Activated CD8-positive, alpha-beta memory T cell treated with anti-CD3 and anti-CD28 coated beads for 1 hour (primary cell): ENCODE measurements at places on chromosomes 5 and 9.

DNA sequence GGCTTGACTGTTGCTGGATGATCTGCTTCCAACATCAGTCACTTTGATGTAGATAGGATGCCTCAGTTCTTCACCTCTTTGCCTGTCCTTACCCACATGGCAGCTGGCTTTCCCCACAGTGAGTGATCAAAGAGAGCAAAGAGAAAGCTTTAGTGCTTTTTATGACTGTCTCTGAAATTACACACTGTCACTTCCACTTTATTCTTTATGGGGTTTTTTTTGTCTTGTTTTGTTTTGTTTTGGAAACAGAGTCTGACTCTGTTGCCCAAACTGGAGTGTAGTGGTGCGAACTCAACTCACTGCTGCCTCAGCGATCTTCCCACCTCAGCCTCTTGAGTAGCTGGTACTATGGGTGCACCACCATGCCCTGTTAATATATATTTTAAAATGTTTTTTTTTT is 32.4 kb upstream of the C5orf24 start:
- no peak for DNase-seq

GRCh38 chr5:198516-199196 is 7.4 kb downstream of the LRRC14B start:
- no peak for DNase-seq

GRCh38 chr9:89410641-89411350 is 87.1 kb downstream of the SEMA4D start:
- DNase-seq: no peak

GRCh38 chr5:9176641-9177040 is 369.2 kb downstream of the SEMA5A start:
- no peak for DNase-seq

DNA sequence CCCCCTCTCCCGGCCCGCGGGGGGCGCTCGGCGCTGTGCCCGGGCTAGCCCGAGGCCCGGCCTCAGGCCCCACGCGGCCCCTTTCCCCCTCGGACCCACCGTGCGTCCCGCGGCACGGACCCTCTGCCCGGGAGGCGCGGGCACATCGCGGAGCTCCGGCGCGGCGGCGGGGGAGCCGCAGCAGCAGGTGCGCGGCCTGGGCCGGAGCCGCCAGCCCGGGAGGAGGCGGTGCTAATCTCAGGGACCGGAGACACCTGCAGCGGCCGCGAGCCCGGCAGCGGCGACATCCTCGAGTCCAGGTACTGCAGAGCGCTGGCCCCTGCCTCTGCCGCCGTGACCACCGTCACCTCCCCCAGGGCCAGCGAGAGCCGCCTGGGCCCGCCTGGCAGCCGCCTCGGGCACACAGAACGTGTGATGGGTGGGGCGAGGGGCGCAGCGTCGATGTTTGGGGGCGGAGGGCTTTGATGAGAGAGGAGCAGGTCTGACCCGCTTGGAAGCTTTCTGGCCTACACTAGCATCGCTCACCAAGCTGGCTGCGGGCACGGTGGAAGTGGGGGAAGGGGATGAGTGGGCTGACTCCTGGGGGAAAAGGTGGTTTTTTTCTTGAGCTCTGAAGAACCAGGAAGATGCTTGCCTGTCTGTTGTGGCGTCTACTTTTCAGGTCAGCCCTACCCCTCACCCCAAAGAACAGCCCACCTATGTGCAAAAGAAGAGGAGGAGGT is 524 bp downstream of the CYFIP2 start:
- DNase-seq: no peak

DNA sequence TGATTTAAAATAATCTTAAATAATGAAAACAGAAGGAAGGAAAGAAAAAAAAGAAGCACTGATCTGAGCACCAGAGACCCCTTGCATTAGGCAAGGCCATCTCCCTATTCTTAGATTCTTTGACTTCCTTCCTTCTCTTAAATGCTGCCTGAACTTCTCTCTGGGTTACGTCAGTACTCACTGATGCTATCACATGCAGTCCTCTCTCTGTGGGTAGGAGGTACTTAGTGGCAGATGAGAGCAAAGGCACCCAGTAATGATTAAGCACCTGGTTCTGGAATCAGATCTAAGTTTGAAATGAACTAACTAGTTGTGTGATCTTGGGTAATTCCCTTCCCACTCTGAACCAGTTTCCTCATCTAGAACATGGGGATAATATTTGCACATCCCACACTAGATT is 110.3 kb upstream of the TBC1D2 start:
- no peak for DNase-seq

GRCh38 chr5:98796197-98796972 is 22.9 kb downstream of the RGMB start:
- DNase-seq: no peak

DNA sequence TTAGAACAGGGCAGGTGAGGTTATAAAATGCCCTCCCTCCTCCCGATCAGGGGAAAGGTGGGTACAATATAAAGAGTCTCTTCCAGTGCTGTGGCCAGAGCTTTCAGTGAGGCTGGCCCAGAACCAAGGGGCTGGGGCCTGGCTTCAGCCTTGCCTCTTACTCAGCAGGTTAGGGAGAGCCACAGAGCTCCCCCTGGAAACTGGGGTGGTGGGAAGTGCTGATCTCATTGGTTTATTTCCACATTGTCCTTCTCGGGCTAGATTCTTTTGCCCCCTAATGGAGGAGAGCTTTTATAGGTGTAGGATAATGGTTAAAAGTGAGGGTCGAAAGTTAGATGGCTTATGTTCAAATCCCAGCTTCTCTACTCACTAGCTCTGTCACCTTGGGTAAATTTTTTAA is 186.7 kb upstream of the TBC1D2 start:
- DNase-seq: no peak

- DNase-seq: no peak
Observed at GRCh38 chr5:98248949-98249348, 524.5 kb upstream of the RGMB start.

DNA sequence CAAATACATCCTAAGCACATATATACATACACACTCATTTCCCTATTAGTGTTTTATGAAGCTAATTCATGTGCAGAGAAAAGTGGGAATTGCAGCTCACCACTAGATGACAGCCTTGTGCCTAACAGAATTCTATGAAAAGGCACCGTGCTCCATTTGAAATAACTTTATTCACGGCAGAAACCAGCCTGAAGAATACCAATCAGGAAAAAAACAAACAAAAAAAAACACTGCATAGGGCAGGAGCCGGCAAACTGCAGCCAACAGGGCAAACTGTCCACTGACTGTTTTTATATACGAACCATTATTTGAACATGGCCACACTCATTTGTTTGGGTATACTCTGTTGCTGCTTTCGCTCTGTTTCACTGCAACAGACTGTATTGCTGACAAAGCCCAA is 33.6 kb downstream of the ERMP1 start:
- no peak for DNase-seq

GRCh38 chr5:148970228-148970627 is 92.6 kb downstream of the SH3TC2 start:
- no peak for DNase-seq

DNA sequence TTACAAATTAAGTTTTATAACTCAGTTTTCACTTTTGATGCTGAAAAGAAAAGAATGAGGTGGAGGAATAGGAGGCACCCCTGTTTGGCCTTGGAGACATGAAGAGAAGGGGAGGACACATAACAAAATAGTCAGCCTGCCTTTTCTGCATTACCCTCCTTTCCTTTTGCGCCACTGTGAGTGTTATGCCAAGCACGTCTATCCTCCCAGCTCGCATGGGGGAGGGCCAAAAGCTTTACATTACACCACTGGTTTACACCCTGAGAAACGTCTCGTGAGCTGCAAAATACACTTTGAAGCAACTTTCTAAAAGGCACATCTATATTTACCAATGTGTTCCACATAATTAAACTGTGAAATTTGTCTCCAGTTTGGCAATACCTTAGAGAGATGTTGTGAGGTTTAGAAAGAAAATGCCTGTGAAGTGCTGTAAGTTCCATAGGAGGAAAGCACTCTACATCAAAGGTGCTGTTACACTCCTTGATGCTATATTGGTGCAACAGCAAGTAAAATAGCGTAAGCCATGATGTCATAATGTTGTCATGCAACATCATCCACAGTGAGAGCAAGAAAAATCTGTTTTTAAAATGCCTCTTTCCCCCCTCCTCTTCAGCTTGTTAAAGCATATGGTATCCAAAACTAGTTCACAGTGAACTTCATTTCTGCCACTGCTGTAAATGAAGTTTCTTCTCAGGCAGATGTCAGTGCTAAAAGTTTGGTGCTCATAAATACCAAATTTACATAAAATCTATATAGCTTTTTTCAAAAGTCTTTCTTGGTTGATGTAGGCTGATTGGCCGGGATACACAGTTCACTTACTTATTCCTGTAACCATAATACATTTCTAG is 50.3 kb downstream of the CETN3 start:
- DNase-seq: no peak

DNA sequence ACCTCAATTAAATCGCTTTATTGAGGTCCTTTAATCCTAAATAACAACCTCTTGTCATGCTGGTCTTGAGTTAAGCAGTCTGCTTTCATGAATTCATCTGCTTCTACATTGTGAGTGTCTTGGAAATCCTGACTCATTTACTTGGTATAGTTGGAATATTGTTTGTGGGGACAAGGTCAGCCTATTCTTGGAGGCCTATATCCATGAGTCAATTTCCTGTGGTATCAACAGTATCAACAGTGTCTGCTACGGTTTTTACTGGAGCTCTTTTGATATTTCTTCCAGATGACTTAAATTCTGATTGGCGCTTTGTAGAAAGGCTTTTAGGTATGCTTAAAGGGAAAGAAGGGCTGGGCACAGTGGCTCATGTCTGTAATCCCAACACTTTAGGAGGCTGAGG is 71.2 kb upstream of the PARP8 start:
- no peak for DNase-seq

GRCh38 chr5:31913808-31914207 is 260.3 kb downstream of the GOLPH3 start:
- DNase-seq: no peak

DNA sequence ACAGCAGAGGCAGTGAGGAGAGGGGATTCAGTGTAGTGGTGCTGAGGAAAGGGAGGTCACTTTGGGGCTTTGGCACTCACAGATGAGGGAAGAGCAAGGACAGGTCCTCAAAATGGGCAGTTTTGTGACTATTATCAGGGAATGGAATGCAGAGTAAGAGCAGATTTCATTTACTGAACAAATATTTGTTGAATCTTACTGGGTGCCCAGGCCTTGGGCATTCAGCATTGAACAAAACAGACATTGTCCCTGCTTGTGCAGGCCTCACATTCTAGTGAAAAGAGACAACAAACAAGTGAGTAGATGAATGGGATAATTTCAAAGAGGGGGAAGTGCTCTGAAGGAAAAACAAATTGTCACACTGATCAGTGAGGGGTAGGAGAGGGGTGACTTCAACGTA is 404.1 kb downstream of the DMRT2 start:
- DNase-seq: no peak

- DNase-seq: no peak
Observed at GRCh38 chr9:78958892-78959291, 612.9 kb upstream of the TLE4 start.

DNA sequence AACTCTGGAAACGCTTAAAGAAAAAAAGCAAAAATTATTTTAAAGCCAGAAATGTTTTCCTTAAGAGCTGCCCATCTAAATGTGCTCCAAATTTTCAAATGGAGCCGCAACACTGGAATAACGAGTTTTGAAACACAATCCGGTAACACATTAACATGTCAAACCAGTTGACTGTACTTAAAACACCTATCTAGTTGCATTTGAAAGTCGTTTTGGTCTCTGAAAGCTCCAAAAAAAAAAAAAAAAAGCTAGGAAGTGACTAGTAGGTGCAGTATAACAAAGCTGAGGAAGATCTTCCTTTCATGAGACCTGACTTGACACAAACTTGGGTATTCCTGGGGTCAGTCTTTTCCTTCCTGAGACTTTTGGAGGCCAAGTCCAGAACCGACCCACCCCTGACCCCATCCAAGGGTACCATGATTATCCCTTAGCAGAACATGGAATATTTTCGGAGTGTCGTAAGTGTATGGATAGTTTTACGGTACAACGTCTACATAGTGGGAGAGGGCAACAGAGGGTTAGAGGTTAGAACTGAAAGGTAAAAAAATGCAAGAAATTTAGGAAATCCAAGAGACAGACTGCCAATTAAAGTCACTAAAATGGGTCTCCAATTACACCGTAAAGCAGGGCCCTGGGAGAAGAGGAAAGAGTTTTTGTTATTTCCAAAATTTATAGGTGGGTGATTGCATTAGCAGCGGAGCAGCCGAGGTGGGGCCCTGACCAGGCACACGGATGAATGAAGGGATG is 812 bp downstream of the CETN3 start:
- no peak for DNase-seq

GRCh38 chr5:65032250-65032649 is 263.5 kb downstream of the CWC27 start:
- no peak for DNase-seq

GRCh38 chr5:138369706-138370105 is 17.2 kb downstream of the KDM3B start:
- DNase-seq: no peak
